ENCODE measurements at places on chromosomes 5 and 9.
A peak's percentile ranks its signal among the peaks of the same experiment; 100 is the strongest.

- H3K4me1 ChIP-seq: peaks cover 71% of the 10 kb centered on the region
- peak overlapping the region; percentile 50 for H3K4me3 ChIP-seq
- peak; percentile 39 for DNase-seq
- H3K36me3 ChIP-seq: no peaks in the 10 kb centered on the region
These were observed 2.3 kb upstream of the OTP start for GRCh38 chr5:77640589-77641396.

- H3K27ac ChIP-seq: no peak overlapping the region
- H3K4me1 ChIP-seq: peaks cover 25% of the 10 kb centered on the region
- no peaks in the 10 kb centered on the region for H3K27me3 ChIP-seq
- H3K36me3 ChIP-seq: no peaks in the 10 kb centered on the region
These were observed 18.6 kb upstream of the ANKRD18A start for GRCh38 chr9:38638881-38639576.

DNA sequence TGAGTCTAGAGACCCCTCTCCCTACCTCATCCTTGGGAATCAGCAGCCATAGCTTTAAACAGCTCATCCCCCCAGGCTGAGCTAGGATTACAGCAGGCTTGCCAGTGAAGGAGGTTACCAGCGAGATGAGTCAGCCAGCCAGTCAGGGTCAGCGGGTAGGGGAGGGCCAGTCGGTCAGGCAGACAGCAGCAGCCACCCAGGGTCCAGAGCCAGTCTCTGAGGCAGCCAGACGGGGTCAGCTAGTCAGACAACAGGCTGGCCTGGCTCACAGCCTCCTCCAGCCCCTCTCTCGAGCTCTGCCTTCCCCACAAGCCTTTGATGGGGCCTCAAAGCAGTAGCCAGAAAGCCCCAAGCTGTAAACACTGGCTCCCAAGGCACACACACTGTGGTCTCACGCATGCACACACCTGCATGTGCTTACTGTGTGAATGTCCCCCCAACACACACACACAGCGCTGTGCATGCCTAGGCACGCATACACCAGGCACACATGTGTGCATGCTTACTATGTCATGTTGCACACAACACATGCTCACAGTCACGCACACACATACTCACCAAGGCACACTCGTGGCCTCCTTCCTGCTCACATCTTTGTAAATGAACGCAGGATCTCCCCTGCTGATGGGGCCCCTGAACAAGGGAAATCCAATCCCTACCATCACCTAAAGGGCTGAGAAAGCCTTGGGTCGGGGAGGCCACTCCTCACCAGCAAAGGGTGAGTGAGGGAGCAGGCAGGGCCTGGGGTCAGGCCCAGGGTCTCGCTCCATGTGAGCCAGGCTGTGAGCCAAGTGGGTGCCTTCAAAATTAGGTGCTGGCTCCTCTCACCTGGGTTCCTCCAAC is 28.2 kb upstream of the CPLX2 start:
- no peaks in the 10 kb centered on the region for H3K27me3 ChIP-seq
- peaks cover 29% of the 10 kb centered on the region for H3K4me1 ChIP-seq
- H3K27ac ChIP-seq: no peak overlapping the region
- no peak overlapping the region for H3K4me3 ChIP-seq

DNA sequence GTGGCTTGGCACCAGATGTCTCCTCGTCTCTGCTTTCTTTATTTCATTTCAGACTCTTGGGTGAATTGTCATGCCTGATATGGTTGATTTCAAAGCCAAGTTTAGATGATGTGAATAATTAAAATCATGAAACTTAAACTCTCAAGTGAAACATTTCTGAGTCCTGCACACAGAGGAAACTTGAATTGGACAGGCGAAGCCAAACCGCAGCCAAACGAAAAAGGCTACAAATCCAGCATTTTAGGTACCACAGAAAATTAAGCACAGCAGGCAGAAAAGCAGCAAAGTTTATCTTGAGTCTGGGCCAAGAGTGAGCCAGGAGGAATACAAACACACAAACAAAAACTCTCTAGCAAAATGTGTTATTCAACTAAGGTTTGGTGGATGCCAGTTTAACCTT is 659.8 kb upstream of the KLF4 start:
- no peaks in the 10 kb centered on the region for H3K27me3 ChIP-seq
- H3K4me1 ChIP-seq: no peaks in the 10 kb centered on the region
- H3K36me3 ChIP-seq: peaks cover 9% of the 10 kb centered on the region
- no peak for DNase-seq
- no peak overlapping the region for H3K4me3 ChIP-seq
- no peak overlapping the region for H3K27ac ChIP-seq

GRCh38 chr5:95791751-95792150 is 30.8 kb downstream of the GLRX start:
- no peaks in the 10 kb centered on the region for H3K27me3 ChIP-seq
- no peaks in the 10 kb centered on the region for H3K36me3 ChIP-seq
- no peak for DNase-seq
- H3K4me1 ChIP-seq: no peaks in the 10 kb centered on the region
- H3K4me3 ChIP-seq: no peak overlapping the region

DNA sequence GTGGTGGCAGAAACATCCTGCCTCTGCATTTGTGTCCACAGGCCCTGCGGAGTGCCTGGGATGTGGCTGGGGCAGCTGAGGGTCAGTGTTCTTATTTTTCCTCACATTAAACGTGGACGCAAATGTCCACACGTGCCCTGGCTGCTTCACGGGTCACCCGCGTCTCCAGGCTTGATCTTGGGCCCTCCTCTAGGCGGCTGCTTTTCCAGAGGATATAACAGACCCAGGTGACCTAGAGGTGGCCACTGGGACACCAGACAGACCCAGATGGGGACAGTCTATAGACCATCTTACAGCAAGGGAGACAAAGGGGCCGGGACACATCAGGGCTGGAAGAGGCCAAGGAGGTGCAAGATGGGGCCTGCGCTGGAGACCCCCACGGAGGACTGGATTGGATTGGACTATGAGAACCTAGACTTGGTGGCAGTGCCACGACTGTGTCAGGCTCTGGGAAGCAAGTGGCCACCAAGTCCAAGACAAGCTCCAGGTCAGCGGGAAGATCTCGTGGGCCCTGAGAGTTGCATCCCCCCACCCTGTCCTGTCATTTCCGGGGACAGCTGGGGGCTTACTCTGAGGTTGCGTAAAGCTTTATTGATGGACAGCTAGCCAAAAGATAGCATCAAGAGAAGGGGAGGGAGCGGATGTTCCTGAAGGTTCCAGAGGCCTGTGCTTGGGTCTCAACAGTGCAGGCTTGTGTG is 6.9 kb downstream of the WNK2 start:
- H3K36me3 ChIP-seq: no peaks in the 10 kb centered on the region
- H3K4me3 ChIP-seq: no peak overlapping the region
- peaks cover 80% of the 10 kb centered on the region for H3K4me1 ChIP-seq

GRCh38 chr5:155885199-155885598 is 441.8 kb upstream of the SGCD start:
- no peaks in the 10 kb centered on the region for H3K36me3 ChIP-seq
- no peaks in the 10 kb centered on the region for H3K4me1 ChIP-seq
- H3K4me3 ChIP-seq: no peak overlapping the region

DNA sequence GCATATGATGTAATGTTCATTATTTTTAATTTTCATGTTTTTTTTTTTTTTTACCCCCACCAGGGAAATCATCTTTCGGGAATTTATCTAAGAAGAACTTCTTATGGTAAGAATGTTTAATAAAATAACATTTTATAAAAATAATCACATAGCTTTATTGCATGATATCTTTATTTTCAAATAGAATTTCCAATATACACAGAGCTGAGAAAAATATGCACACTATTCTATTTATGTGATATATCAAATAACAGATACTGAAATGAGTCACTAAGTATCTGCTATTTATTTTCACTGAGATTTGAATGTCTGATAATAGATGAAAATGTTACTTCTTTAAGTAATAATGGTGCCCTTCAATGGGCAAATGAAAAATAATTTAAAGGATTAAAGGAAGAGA is 1217.3 kb downstream of the MAT2B start:
- no peak overlapping the region for H3K4me3 ChIP-seq
- H3K27me3 ChIP-seq: no peaks in the 10 kb centered on the region
- no peaks in the 10 kb centered on the region for H3K36me3 ChIP-seq

GRCh38 chr9:4435197-4435596 is 55.1 kb upstream of the SLC1A1 start:
- no peaks in the 10 kb centered on the region for H3K27me3 ChIP-seq
- H3K36me3 ChIP-seq: peaks cover 9% of the 10 kb centered on the region
- H3K4me1 ChIP-seq: no peaks in the 10 kb centered on the region

GRCh38 chr5:10427978-10428377 is 13.7 kb upstream of the ROPN1L start:
- no peak overlapping the region for H3K27ac ChIP-seq
- H3K4me3 ChIP-seq: no peak overlapping the region
- H3K27me3 ChIP-seq: no peaks in the 10 kb centered on the region

DNA sequence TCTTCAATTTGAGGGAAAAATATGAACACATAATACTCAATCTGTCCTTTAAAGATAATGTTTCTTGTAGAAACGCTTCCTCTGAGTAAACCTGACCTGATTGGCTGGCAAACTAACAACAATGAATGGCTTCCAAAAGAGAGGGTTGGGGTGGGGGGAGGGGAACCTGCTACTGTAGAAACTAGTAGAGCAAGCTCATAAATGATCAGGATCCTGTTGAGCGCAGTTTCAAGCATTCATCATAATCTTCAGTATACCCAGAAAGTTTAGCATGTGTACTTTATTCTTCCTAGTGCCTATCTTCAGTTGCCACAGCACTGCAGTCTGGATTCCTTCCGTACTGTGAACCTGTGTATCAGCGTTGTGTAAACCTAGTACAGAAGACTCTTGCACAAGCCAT is 63.0 kb upstream of the FCHO2 start:
- no peak overlapping the region for H3K4me3 ChIP-seq
- DNase-seq: no peak
- H3K4me1 ChIP-seq: no peaks in the 10 kb centered on the region
- H3K27me3 ChIP-seq: no peaks in the 10 kb centered on the region
- no peak overlapping the region for H3K27ac ChIP-seq
- peaks cover 78% of the 10 kb centered on the region for H3K36me3 ChIP-seq

- no peaks in the 10 kb centered on the region for H3K36me3 ChIP-seq
- peaks cover 15% of the 10 kb centered on the region for H3K4me1 ChIP-seq
- H3K4me3 ChIP-seq: no peak overlapping the region
- no peaks in the 10 kb centered on the region for H3K27me3 ChIP-seq
These were observed 137.8 kb downstream of the ROR2 start for GRCh38 chr9:91812191-91812590.

DNA sequence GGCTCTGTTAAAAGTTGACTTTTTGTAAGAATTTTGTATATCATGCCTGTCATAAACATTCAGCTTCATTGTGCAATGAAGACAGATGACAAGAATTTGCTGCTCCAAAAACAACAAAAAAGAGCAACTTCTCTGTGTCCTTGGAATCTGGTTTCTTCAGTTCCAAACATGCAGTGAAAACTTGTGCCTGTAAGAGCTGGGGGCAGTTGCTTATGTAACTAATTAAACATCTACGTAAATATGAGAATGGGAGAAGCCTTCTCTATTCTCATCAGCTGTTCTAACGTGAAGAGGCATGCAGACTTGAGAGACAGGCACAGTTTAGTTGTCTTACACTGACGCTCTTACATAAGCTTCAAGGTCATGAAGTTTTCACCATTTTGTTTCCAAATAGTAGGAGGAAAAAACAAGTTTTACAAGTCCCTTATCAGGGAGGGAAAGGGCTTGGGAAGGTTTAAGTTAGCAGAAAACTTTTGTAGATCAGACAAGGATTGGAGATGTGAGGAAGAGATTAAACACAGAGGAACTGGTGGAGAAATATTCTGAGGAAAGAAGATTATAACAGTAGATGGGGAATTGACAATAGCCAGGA is 170.4 kb downstream of the RFK start:
- no peak for DNase-seq
- no peaks in the 10 kb centered on the region for H3K36me3 ChIP-seq
- H3K4me3 ChIP-seq: no peak overlapping the region

- peak; percentile 89 for DNase-seq
- H3K27me3 ChIP-seq: peaks cover 38% of the 10 kb centered on the region
- H3K27ac ChIP-seq: no peak within 1 kb of the TSS
- H3K4me3 ChIP-seq: peak within 1 kb of the TSS; percentile 78
- no peaks in the 10 kb centered on the region for H3K36me3 ChIP-seq
These were observed at the start of gene ADGRD2 for GRCh38 chr9:124450241-124450924. Gene ADGRD2, plus strand, starts transcription at chr9:124450451. Its CDS starts 1,216 bp downstream, at chr9:124451667.

DNA sequence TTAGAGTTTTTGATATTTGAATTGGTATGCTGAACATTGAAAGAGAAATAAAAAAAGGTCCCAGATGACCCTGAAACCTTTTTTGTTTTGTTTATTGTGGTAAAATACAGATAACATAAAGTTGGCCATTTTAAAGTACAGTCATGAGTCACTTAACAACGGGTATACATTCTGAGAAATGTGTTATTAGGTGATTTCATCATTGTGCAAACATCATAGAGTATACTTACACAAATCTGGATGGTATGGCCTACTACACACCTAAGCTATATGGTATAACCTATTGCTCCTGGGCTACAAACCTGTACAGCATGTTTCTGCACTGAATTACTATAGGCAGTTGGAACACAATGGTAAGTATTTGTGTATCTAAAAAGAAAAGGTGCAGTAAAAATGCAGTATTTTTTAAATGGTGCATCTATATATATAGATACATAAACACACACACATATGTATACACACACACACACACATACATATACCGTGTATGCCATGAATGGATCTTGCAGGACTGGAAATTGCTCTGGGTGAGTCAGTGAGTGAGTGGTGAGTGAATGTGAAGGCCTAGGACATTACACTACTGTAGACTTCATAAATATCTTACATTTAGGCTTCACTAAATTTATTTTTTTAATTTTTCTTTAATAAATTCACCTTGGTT is 31.0 kb downstream of the TTC1 start:
- H3K4me3 ChIP-seq: no peak overlapping the region
- no peaks in the 10 kb centered on the region for H3K27me3 ChIP-seq
- no peak for DNase-seq
- H3K36me3 ChIP-seq: peaks cover 36% of the 10 kb centered on the region
- no peak overlapping the region for H3K27ac ChIP-seq
- H3K4me1 ChIP-seq: peaks cover 29% of the 10 kb centered on the region

GRCh38 chr9:18297056-18297841 is 176.7 kb upstream of the ADAMTSL1 start:
- H3K4me3 ChIP-seq: no peak overlapping the region
- H3K27me3 ChIP-seq: no peaks in the 10 kb centered on the region
- H3K4me1 ChIP-seq: peaks cover 12% of the 10 kb centered on the region
- DNase-seq: peak; percentile 42

- peak overlapping the region; percentile 75 for H3K4me3 ChIP-seq
- no peak overlapping the region for H3K27ac ChIP-seq
- H3K36me3 ChIP-seq: no peaks in the 10 kb centered on the region
- H3K4me1 ChIP-seq: peaks cover 66% of the 10 kb centered on the region
- peak; percentile 69 for DNase-seq
- peaks cover 17% of the 10 kb centered on the region for H3K27me3 ChIP-seq
These were observed 709 bp downstream of the WHRN start for GRCh38 chr9:114504341-114505186.

DNA sequence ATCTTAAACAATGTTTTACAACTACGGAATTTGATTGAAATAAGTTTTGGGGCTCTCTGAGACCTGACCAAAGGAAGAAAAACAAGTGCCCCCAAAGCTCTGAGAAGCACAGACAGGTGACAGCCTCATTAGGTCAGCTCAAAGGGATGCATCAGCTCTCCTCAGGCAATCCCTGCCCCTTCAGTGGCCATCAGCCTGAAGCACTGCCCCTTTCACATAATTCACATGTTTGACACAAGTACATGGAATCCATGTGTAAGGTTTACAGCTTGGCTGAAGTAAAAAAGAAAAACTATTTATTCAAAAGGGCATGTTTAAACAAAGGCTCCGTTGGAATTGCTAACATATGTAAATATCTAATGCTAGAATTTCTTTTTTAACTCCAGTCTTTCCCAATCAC is 56.3 kb downstream of the TSSK1B start:
- no peak for DNase-seq
- no peak overlapping the region for H3K4me3 ChIP-seq
- peaks cover 3% of the 10 kb centered on the region for H3K4me1 ChIP-seq
- H3K27me3 ChIP-seq: no peaks in the 10 kb centered on the region
- no peak overlapping the region for H3K27ac ChIP-seq

- no peak for DNase-seq
- H3K27me3 ChIP-seq: no peaks in the 10 kb centered on the region
- no peak overlapping the region for H3K4me3 ChIP-seq
- H3K36me3 ChIP-seq: no peaks in the 10 kb centered on the region
These were observed 325.8 kb upstream of the MEF2C start for GRCh38 chr5:89208811-89209210.

Data from WTC11 (cell line).